ENCODE measurements at places on chromosomes 6 and 20.

- DNase-seq = peak; percentile 17
These were observed 61.8 kb downstream of the CNBD2 start for GRCh38 chr20:36030149-36030548.

GRCh38 chr6:131840936-131841583, 33.2 kb downstream of the ENPP1 start:
- no peak for DNase-seq

DNA sequence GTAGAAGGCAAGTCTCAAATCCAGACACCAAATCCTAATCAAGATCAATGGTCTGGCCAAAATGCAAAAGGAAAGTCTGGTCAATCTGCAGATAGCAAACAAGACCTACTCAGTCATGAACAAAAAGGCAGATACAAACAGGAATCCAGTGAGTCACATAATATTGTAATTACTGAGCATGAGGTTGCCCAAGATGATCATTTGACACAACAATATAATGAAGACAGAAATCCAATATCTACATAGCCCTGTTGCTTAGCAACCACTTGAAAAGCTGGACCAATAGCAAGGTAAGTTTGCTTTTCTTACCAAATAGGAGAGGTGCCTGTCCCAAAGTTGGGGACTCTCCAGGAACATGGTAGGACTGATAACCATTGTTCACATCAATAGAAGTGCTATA, 2.0 kb downstream of the SEMG2 start:
- DNase-seq = no peak

DNA sequence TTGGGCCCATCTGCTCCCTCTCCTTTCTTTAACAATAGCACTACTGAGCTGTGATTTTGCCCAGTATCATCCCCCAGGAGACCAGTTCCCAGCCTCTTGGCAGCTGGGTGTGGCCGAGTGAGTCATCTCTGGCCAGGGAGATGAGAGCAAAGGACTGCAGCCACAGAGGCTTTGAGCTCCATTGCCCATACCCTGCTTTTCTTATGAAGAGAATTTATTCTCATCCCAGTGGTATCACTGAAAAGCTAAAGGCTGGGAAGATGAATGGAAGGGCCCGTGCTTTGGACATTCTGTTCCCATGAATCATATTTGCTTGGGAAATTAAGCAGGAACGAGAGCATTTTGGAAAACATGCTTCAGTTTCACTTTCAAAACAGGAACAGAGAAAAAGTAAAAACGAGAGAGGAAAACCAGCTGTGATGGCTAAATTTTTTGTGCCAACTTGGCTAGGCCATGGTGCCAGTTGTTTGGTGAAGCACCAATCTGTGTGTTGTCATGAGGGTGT, 14.9 kb downstream of the CST3 start:
- DNase-seq = peak; percentile 99

GRCh38 chr20:64222851-64223525, 32.6 kb upstream of the PCMTD2 start:
- no peak for DNase-seq

DNA sequence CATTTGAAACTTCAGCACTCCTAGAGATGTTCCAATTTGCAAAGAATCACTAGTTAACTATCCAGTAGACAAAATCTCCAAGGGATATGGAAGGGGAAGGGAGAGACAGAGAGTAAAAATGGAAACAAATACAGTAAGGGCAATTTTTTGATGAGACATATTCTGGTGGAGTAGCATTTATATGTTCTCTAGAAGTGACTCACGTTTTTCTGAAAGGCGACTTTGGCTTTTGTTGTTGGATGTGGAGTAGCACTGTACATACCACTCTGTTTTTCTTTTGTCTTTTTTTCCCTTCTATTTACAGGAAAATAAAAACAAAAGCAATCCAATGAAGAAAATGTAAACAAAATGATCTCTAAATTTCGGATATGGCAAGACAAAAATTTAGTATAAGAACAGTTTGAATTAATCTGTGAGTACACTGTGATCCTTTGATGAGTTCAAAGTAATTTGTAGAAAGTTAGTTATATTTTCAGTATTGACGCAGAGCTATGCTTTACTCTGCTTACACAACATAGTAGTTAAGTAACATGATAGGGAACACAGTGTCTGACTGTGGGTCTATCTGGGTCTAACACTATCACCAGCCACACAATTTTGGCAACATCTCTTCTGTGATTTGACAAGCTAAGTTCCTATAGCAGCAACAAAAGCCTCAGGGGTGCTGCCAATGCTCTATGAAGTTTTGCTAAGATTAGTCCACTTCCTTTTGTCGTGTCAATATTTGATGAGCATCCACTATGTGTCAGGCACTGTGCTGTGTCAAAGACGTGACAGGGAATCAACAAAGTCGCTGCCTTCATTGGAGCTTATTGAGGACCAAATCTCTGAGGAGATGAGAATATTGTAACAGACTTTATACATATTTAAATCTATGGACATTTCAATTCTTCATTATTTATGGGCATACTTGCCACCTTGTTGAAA, 27.3 kb upstream of the TAGAP start:
- DNase-seq = no peak

DNA sequence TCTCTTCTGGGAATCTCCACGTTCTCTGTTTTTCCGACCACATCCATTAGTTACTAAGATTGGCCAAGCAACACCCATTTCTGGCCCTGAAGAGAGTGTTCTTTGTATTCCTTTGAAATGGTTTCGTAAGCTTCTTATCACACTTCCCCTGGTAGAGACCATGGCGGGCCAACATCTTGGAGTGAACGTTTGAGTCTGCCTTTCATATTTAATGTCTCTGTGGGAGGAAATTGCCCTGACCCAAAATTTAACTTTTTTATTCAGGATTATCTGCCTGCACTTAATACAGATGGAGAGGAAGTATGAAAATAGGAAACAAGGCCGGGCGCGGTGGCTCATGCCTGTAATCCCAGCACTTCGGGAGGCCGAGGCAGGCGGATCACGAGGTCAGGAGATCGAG, 177.0 kb upstream of the SNX9 start:
- DNase-seq = no peak

- peak; percentile 64 for DNase-seq
These were observed 75.8 kb downstream of the BCKDHB start for GRCh38 chr6:80182308-80182707.

DNA sequence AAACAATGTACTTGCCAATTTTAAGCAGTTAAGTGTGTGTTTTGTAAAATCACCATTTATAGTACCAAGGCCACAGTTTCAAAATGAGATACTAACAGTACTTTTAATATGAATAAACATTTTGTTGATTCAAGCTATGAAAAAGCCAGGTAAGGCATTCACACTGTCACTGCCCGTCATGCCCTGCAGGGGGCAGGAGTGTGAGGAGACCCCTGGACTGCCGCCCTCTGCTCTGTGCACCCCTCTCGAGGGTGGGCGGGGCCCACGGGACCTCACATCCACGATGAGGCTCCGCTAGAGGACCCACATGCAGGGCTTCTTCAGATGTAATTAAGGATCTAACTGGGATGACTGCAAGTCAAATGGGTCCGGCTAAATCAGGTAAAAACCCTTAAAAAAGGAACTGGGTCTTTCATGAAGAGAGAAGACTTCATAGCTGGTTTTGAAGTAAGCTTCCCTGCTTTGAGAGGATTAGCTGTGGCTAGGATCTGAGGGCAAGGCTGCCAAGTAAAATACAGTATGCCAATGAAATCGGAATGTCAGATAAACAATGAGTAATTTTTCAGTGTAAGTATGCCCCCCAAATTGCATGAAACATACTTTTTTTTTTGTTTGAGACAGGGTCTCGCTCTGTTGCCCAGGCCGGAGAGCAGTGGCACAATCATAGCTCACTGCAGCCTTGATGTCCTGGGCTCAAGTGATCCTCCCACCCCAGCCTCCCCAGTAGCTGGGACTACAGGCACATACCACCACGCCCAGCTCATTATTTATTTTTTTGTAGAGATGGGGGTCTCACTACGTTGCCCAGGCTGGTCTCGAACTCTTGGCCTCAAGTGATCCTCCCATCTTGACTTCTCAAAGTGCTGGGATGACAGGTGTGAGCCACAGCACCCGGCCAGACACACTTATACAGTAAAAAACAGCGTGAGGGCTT, 18.7 kb downstream of the DIDO1 start:
- DNase-seq = no peak

DNA sequence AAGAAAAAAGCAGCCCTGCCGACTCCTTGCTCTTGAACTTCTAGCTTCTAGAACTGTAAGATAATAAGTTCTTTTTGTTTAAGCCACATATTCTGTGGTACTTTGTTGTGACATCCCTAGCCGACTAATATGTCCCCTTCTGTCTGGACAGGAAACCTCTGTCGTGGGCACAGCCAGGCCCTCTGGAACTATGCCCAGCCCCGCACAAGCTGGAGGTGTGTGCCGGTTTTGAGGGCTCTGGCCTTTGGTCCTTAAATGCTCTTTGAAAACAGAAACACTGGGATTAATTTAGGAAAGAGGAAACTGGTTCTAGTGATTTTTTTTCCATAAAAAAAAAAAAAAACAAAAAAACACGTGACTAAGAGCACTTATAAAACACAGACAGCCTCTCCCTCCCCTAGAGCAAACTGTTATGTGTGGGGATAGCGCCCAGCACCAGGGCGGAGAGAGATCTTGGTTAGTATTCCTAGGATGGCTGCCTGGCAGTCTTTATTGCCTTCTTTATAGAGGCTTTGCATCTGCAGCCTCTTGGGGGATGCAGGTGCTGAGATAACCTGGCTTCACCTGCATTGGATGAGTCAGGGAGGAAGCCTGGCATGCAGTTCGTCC, 244.3 kb downstream of the NFATC2 start:
- DNase-seq = no peak

GRCh38 chr6:41768545-41769308, 11.0 kb downstream of the FRS3 start:
- DNase-seq = no peak

DNA sequence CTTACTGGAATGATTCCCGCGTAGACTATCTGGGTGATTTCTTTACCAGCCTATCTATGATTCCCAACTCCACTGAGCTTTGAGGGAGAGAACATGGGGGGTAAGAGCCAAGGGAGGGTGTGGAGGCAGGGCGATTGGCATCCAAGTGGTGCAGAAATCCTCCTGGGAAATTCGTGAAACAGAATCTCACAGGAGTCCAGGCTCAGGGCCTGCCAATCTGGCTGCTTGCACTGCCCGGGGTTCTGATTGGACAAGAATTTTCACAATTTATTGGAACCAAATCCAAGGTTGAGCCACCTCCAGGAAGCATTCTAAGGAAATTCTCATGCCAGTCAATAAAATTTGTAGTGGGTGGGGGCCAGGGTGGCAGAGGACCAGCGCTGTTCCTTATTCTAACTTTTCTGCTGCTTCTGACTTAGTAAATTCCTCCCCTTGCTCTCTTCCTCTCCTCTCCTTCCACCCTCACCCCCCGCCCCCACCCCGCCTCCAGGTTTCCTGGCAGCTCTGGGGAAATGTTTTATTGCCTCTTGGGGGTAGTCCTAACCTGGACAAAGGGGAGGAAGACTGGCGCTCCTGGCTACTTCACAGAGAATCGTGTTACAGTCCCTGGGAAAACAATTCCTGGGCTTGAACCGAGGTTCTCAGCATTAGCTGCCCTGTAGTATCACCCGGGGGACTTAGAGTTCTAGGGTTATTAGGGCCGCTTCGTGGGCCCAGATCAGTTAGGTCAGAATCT, 3.1 kb downstream of the BMP6 start:
- no peak for DNase-seq

All from fibroblast of mammary gland (primary cell).